ENCODE measurements at places on chromosomes 3 and 15.

- no peak for DNase-seq
Observed at GRCh38 chr15:101326462-101327146, 31.6 kb upstream of the SNRPA1 start.

GRCh38 chr15:40928821-40929659 is at the start of gene DLL4:
TSS of gene DLL4 (plus strand) at chr15:40929340. CDS start at chr15:40929669, 329 bp downstream.
- DNase-seq: peak; percentile 63

GRCh38 chr3:66038384-66038725 is 363 bp downstream of the MAGI1 start:
- DNase-seq: peak; percentile 39

GRCh38 chr3:192215-192929 is 4.2 kb upstream of the CHL1 start:
- DNase-seq: no peak

GRCh38 chr3:72739531-72740466 is 108.4 kb downstream of the SHQ1 start:
- DNase-seq: no peak

DNA sequence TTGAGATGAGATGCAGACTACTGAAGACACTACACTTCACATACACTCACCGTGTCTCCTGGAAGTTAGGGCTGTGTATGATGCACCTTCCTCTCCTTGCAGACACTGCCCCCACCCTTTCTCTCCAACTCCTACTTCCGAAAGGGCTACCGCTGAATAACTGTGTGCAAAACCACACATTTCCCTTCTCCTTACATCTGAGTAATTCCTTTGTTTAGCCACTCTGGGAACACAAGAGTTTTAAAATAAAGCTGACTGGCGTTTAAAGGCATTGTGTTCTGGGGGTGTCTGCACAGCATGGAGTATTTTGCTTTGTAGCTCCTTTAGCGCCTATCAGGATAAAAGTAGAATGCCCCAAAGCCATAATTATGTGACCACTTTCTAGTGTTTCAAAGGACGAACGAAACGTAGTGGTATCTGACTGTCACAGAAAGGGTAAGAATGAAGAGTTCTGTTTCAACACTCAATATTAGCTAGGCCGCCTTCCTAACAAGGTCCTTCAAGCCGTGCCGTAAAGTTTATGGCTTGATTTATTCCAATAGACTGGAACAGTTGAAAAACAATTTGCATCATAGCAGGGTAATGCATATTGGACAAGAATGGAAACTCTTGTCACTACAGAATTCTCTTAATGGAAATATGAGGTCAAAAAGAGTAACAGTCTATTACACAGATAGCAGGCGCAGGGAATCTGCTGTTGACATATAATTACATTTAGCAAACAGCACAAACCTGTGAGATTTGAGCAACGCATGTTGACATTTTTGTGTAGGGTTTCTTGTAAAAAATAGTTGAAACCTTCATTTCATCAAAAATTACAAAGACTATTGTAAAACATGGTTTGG is 619.9 kb downstream of the FOXP1 start:
- no peak for DNase-seq

DNA sequence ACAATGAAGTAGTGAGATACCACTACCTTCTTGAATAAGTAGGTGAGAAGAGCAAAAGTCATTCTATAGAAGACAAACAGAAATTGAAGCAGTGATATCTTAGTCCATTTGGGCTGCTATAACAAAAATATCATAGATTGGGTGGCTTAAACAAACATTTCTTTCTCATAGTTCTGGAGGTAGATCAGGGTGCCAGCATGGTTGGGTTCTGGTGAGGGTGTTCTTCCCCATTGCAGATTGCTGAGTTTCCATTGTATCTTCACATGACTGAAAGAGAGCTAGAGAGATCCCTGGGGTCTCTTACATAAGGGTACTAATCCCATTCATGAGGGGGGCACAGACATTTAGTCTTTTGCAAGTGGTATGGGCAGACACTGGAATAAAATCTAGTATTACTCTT is 32.9 kb upstream of the IFT57 start:
- peak; percentile 79 for DNase-seq
